ENCODE measurements at places on chromosomes 7 and 10.

GRCh38 chr7:25926451-25926850 lies 225.5 kb upstream of the NFE2L3 start:
- no peak overlapping the region for H3K4me3 ChIP-seq
- H3K36me3 ChIP-seq, result no peaks in the 10 kb centered on the region
- H3K27ac ChIP-seq, result no peak overlapping the region
- no peaks in the 10 kb centered on the region for H3K4me1 ChIP-seq
- peaks cover 3% of the 10 kb centered on the region for H3K27me3 ChIP-seq
- no peak for DNase-seq

GRCh38 chr7:123750389-123751230 lies 1.8 kb upstream of the WASL start:
- H3K4me3 ChIP-seq, result no peak overlapping the region
- no peaks in the 10 kb centered on the region for H3K27me3 ChIP-seq
- H3K36me3 ChIP-seq, result no peaks in the 10 kb centered on the region
- H3K4me1 ChIP-seq, result no peaks in the 10 kb centered on the region
- no peak for DNase-seq
- H3K27ac ChIP-seq, result no peak overlapping the region

DNA sequence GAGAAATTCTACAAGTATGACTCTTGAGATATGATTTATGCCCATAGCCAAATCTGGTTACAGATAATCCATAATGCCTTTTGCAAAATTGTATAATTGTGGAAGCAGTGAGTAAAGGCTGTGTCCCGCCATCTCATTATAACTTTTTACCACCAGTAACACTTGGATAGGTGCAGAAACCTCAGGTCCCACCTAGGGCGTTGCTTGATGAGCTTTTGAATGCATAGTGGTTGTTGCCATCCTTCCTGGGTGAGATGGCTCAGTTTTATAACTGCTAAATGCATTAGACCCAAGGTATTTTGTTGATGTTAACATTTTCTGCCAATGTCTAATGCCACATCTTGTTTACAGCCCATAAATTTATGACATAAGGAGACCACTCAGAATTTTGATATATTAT lies 42.9 kb downstream of the CFAP58 start:
- no peaks in the 10 kb centered on the region for H3K36me3 ChIP-seq
- no peaks in the 10 kb centered on the region for H3K4me1 ChIP-seq
- no peak for DNase-seq
- no peak overlapping the region for H3K27ac ChIP-seq

- H3K4me1 ChIP-seq, result no peaks in the 10 kb centered on the region
- H3K27ac ChIP-seq, result no peak overlapping the region
- DNase-seq, result no peak
- H3K27me3 ChIP-seq, result no peaks in the 10 kb centered on the region
- H3K36me3 ChIP-seq, result no peaks in the 10 kb centered on the region
- no peak overlapping the region for H3K4me3 ChIP-seq
Measured at GRCh38 chr10:107129000-107129399, 35.5 kb downstream of the SORCS1 start.

Measured in mesenchymal stem cell (in vitro differentiated cells and primary cell).